ENCODE measurements at places on chromosomes 3 and 15.
A peak's percentile ranks its signal among the peaks of the same experiment; 100 is the strongest.

DNA sequence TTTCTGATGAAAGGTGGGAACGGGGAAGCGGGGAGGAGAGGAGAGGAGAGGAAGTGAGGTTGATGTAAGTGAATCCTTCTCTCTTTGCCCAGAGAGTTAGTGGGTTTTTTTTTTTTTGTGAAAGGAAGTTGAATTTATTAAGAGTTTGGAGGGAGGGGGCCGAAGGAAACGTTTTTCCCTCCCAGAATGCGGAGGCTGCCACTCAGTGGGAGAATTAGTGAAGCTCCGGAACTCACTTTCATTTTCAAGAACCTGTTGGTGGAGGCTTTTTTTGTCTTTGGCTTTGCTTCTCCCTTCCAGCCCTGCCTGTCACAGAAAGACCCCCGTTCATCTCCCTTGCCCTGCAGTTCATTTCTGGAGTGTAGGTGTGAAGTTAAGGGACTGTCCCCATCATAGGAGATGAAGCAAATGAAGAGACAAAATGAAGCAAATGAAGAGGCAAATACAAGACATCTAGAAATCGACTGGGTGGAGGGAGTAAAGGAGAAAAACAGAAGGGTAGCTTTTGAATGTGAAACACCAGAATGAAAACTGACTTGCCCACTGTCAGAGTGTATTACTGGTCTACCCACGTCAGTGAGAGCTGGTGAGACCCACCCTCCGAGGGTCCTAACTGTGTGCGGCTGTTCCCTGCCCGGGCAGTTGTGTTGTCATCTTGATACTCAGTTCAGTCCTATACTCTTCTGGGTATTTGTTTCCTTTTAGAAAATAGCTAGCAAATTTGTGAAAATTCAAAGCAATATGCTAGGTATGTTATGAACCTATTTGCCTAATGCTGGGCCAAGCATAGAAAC is 91.5 kb downstream of the ITPR1 start:
- DNase-seq = peak; percentile 53

- DNase-seq = peak; percentile 23
These were observed 596.7 kb downstream of the FGF12 start for GRCh38 chr3:192130534-192131132.

GRCh38 chr3:59189939-59190338 is 140.1 kb upstream of the CFAP20DC start:
- no peak for DNase-seq

- no peak for DNase-seq
These were observed 26.7 kb downstream of the TJP1 start for GRCh38 chr15:29795610-29796009.

DNA sequence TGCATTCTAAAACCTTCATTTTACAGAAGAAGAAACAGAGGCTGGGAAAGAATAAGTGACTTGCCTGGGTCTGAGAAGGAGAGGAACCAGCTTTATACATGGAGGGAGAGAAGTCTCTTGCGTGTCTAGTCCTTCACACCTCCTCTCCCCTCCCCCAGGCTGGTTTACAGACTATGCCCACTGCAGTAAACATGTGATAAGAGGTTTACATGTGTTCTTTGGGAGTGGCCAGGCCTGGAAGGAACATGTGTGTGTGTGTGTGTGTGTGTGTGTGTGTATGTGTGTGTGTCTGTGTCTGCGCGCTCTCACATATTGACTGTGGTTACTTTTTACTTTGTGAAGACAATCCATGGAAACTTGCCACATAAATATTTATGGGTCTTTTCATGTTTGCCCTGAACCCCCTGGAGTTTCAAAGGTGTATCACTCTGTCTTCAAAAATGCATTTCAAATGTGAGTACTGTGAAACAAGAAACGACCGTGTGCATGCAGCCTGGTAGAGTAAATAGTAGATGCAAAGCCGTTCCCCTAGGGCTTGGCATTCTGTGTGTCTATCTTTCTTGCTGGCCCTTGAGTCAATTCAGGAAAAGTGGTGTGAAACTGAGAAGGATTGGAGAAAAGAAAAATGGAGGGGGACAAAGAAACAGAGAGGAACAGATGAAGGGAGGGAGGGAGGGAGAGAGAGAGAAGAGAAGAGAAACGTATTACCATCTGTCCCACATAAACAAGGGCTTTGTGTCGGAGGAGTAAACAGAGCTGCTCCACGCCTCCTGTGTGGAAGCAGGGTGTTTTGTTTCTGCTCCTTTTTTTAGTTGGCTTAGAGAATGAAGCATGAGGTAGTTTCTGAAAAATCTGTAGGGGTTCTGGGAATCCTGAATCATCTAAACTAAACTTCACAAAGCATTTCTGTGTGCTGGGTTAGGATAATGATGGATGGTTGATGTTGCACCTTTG is 51.7 kb downstream of the CLDN11 start:
- no peak for DNase-seq

GRCh38 chr3:124777762-124778470 is 47.7 kb downstream of the UMPS start:
- DNase-seq = no peak

GRCh38 chr3:84245789-84246188 is 713.0 kb upstream of the CADM2 start:
- DNase-seq = no peak

DNA sequence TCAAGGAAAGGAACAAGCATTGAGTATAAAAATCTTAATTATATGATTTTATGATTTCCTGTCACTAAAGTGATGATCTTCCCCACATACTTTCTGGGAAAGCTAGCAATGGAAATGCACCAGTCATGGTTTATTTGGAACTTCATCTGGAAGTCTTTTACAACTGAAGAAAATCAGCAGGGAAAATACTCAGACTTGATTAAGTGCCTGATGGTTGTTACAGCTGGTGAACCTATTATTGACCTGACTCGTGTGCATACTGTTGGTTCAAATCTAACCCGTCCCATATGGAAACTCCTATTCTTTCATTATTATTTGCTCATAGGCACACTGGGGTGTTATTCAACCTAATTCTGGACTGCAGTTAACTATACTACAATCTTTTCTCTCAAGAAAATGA is 701.8 kb upstream of the CCDC54 start:
- DNase-seq = peak; percentile 46

GRCh38 chr3:97125902-97126499 is 311.6 kb downstream of the EPHA6 start:
- DNase-seq = peak; percentile 3
